Natural killer cell treated with Interleukin-12 subunit alpha and Interleukin-12 subunit beta and Interleukin-15 and Interleukin-18, amount 100 ng/mL, for 72 hours (primary cell): ENCODE measurements at places on chromosomes 11 and 22. TPM values are rescaled to one million over a fixed set of nuclear protein-coding genes. Genes with fewer than 3 reads are reported as not detected.

DNA sequence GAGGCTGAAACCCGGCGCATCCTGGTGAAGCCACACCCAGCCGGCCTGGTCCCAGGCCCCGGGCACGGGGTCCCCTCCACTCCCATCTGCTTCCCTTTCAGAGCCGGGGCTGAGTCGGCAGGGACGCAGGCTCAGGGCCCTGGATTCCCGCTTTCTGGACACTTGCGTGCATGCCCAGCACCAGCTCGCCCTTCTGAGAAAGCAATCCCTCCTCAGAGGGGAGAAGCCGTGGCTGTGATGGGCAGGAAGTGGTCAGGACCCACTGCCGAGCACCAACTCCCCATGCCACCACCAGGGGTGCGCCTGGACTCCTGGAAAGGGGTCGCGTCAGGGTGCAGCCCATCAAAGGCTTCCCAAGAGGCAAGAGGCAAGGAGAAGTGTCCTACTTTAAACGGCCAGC lies 15.1 kb downstream of the CDKN1C start:
- DNase-seq, result no peak

DNA sequence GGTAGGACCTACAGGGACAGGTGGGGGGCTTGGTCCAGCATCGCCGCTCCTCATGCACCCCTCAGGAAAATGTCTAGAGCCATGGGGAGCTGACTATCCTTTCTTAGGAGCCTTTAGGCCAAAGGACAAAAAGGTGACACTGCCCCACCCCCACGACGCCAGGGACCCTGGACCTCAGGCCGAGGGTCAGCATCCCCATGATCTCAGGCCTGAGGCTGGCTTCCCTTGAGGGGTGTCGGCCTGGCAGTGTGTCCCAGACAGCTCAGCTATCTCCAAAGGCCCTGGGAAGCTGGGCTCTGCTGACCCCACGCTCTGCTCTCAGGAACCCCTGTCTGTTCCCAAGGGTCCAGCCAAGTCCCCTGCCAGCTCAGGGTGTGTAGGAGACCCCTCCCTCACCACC lies 16.3 kb downstream of the MRGPRG start:
- DNase-seq, result no peak

DNA sequence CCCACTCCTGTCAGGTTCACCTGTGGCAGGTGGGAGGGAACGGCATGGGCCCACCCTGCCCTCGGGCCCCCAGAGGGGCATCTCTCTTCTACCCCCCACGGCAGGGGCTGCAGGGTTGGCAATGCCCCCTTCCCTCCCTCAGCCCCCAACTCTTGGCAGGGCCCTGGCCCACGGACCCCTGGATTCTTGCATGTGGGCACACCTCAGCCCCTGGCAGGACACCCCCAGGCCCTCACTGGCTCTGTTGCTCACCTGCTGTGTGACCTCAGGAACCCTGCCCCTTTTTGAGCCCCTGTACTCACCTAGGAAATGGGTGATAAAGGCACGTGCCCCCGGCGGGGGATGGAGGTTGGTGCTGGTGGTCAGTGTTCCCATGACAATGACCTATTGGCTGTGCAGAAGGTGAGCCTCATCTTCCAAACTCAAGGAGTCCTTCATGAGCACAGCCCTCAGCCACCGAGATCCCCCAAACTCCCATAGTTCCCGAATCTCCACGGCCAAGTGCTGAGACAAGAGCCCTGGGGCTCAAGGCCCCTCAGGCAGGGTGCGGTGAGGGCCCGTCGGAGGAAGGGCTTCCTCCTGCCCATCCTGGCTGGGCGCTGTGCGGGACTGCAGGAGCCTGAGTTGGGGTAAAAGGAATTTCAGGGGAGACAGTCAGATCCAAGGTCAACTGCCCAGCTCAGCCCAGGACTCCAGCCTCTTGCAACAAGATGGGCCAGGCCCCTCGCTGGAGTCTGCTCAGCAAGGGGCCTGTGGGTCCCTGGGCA lies 198.2 kb downstream of the IGLL1 start:
- DNase-seq, result peak; percentile 25

GRCh38 chr22:35253946-35254345 lies 3.3 kb upstream of the HMGXB4 start:
- DNase-seq, result no peak

DNA sequence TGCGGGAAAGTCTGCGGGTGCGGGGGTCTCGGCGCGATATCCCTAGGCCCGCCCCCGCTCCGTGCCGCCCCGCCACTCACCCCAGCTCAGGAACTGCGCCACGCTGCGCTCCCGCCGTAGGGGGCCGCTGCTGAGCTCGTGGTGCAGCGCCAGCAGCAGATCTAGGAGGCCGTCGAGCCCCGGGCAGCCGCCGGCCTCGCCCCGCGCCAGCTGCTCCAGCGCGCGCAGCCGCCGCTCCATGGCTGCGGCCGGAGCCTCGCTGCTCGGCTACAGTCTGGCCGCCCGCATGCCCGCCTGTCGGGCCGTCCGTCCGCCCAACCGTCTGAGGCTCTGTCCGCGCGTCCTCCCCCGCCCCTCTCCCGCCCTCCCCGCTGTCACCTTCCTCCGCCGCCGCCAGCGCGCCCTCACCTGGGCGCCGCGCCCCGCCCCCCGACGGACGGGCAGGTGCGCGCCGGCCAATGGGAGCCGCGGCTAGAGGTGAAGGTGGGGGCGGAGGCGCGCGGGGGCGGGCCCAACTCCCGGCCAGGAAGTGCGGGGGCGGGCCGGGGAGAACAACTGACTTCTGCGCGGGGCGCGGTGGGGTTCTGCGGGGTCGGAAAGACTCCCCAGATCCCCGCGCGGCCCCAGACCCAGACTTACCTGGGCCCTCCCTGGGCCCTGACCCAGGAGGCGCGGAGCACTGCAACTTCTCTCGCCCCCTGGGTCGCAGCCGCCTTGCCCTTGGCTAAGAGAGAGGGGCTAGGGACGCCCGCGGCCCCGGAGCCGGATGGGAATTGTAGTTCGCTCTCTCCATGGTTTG lies at the start of gene CDC42BPG:
Gene CDC42BPG, minus strand, starts transcription at position 324 of the 799 bp plus-strand sequence. Its CDS starts 84 bp downstream, at position 240.
- peak; percentile 85 for DNase-seq

DNA sequence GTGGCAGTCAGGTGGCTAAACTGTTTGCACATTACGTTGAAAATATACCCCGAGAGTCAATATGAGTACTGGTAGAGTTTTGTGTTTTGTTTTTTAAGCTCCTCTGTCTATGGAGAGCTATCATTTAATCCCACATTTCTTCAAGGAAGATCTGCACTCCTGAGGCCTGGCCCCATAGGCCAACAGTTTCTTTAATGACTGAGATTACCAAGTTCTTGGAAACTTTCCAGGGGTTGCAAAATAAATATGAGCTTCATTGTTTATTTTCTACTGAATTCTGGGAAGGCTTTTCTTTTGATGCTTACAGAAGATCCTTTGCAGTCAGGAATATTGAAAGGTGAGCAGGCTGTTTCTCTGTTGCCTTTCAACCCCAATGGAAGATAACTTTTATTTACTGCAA lies 452.0 kb downstream of the JRKL start:
- no peak for DNase-seq

GRCh38 chr11:109972181-109972715 lies 120.9 kb upstream of the ZC3H12C start:
- no peak for DNase-seq

DNA sequence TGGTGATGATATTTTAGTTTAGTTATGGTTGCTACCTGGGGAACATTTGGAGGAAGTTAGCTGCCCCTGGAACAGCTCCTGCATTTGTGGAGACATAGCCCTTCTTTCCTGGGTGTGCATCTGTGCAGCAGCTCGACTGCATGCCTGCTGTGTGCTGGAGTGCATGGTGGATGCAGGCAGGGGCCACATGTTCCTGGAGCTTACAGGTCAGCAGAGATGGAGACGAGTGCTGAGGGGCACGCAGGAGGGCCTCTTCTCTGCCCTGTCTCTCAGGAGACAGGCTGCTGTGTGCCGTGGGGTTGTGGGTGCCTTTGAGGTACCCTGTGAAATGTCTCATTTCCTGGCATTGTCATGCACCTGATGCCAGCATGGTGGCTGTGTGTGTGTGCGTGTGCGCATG lies 87.5 kb downstream of the TBC1D22A start:
- no peak for DNase-seq

GRCh38 chr11:66595245-66595904 lies 2.4 kb downstream of the CCS start:
- DNase-seq, result no peak

DNA sequence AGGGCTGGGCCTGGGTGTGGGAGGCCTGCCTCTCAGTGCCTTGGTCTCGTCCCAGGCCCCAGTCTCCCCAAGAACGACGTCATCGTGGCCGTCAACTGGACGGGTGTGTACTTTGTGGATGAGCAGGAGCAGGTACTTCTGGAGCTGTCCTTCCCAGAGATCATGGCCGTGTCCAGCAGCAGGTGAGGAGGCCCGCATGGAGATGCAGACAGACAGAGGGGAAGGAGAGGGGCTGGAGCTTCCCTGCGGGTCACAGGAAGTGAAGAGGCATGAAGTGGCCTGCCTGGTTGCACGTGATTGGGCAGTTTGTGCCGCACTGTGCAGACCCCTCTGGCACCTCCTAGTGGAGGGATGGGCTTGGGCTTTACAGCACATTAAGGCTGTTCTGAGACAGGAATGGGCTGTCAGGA lies 70.4 kb downstream of the MYO7A start:
- no peak for DNase-seq

DNA sequence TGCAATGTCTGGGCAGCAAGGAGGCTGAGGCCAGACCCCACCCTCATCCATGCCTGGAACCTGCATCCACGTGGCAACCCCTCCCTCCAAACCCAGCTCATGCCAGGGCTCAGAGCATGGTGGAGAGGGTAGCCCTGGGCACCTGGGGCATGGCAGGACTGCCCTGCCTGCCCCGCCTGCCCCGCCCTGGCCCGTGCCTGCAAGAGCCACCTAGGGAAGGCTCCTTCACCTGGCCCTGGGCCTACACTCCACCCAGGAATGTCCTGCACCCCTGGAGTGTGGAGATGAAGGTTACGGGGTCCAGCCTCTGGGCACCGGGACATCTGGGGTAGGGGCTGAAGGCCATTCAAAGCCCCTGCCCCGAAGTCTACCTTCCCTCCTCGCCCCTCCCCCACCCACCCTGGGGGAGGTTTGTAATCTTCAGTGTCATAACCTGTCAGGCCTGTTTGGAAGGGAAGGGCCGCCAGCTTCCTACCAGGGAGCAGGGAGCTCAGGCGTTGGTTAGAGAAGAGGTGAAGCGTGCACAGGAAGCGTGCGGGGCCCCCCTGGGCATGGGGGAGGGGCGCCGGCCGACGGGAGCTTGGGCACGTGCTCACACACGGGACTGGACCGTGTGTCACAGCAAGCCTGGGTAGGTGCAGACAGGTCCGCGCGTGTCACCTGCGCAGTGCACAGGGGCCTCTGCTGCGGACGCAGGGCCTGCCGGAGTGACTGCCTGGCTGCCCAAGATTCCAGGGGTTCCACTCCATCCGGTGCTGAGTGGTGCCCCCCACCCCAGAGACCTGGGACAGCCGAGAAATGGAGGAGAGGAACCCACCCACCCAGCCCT lies 30.7 kb upstream of the TH start:
- peak; percentile 57 for DNase-seq

- no peak for DNase-seq
Observed at GRCh38 chr11:119324189-119324588, 7.3 kb upstream of the MCAM start.

DNA sequence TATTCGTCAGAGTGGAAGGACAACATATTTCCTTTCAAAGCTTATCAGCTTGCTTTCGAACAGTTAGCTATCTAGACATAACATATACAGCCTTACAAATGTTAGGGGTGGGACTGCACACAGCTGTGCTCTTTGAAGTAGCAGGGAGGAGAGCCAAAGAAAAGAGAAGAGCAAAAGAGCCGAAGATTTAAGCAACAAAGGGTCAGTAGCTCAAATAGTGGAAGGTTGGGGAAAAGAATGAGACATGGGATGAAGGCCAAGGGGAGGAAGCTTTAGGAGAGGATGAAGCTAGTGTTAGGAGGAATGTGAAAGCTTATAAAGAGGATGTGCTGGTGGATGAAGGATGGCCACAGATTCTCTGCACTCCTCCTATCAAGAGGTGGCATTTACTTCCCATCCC lies 31.8 kb upstream of the IGSF22 start:
- DNase-seq, result no peak

- DNase-seq, result no peak
Observed at GRCh38 chr11:73331138-73331916, 23.3 kb downstream of the ARHGEF17 start.

DNA sequence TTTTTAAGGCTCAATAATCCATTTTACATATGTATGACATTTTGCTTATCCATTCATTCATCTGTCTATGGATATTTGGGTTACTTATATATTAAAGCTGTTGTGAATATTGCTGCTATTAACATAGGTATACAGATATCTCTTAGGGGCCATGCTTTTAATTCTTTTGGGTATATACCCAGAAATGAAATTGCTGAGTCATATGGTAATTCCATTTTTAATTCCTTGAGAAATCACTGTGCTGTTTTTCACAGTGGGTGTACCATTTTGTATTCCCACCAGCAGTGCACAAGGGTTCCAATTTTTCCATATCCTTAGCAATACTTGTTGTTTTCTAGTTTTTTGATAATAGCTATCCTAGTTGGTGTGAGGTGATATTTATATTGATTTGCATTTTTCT lies 19.0 kb downstream of the PRMT3 start:
- DNase-seq, result no peak

DNA sequence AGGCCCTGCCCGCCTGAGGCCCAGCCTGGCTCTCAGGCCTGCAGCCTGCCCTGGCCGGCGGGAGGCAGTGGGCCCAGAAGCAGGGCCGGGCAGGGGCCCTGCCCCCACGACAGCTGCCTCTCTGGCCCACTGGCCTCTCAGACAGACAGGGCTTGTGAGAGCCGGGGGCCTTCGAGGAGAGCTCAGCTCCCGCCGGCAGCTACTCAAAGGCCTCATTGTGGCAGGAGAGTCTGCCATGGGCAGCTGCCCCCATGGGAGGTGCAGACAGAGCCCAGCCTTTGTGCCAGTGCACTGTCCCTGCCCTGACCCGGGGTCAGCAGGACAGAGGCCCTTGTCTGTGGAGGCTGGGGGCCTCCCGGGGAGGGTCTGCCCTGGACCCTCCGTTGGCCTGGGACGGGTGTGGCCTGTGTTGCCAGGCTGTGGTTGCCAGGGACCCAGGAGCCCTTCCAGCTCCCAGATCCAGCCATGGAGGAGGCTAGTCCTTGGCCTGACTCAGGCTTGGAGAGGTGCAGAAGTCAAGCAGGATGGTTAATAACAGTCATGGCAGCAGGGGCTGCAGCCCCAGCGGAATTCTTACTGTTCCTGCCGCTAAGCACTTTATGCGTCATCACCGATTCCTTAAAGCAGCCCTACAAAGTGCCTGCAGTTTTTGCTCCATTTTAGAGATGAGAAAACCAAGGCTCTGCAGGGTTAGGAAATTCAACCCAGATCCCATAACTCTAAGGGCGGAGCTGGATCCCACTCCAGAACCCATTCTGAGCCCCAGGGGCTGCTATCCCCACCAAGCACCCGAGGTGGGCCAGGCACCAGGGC lies 12.5 kb downstream of the FLRT1 start:
- no peak for DNase-seq

- DNase-seq, result no peak
Observed at GRCh38 chr11:79510960-79511359, 70.1 kb upstream of the TENM4 start.

The NAALAD2 gene
- total RNA-seq, result not detected

The ADSL gene
- total RNA-seq, result 103 TPM

The CASP5 gene
- total RNA-seq, result not detected

The KCNJ4 gene
- total RNA-seq, result not detected

The NEFH gene
- 6.6 TPM for total RNA-seq
